Stimulated activated CD4-positive, alpha-beta T cell treated with anti-CD3 and anti-CD28 coated beads, Interleukin-15, amount 100 ng/mL, for 1 hour (primary cell): ENCODE measurements at places on chromosomes 1 and 21.

DNA sequence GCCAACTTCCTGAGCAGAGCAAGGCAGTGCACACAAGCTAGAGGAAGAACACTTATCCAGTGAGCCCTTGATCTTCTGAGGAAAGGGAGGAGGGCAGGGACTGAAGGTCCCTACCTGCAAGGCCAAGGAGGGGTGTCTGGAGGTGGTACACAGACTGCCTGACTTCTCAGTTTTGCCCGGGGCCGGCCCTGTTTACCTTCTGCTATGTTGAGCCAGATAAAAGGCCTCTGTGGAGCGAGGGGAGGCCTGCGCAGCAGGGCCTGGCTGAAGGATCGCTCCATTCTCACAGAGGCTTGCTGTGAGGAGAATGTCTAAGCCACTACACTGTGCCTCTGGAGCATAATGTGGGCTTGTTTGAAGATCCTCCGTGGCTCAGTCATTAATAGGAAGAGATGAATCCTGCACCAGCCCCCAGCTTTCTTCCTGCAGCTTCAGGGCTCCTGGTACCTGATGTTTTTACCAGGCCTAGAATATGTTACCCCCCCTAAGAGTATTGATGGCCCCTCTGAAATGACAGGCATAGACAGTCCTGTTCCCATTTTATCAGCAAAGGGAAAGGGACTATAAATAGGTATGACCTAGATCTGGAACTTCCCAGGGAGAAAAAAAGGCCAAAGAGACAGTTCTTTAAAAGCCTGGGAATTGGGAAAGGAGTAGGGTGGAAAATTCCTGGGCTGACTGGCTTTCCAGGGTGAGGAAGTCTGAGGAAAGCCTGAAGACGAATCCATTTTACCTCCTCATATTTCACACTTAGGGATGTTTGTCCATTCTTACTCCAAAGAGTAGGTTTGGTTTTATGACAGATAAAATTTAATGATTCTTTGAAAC is 4.7 kb downstream of the POGK start:
- no peak for DNase-seq

DNA sequence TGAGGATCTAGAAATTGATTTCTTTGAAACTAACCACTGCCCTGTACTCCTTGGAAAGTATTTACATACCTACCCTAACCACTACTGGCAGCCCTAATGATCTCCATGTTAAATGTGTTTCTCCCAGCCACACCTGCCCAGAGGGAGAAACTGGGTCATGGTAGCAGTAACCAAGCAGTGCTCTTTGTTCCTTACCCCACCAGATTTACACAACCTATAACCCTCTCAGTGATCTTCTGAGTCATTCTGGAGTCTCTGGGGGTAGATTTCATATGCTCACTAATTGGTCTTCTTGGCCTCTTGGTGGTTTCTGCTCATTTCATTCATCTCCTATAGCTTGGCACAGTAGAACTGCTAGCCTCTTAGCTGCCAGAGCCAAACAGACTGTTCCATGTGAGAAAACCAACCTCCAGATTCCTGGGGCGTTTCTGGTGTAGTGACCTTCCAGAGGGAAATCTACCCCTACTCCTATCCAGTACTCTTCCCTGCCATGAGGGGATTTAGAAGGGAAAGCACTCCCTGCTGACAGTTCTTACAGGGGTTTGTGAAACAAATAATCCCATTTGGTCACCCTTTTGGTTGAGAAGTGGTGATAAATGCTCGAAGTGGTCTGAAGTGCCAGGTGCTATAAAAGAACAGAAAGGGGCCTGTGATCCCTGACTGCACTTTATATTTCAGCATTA is 36.2 kb upstream of the LRIG2 start:
- no peak for DNase-seq

GRCh38 chr1:82214606-82215005 is 413.9 kb downstream of the ADGRL2 start:
- no peak for DNase-seq

GRCh38 chr1:202161151-202162046 is 997 bp upstream of the PTPN7 start:
- no peak for DNase-seq

DNA sequence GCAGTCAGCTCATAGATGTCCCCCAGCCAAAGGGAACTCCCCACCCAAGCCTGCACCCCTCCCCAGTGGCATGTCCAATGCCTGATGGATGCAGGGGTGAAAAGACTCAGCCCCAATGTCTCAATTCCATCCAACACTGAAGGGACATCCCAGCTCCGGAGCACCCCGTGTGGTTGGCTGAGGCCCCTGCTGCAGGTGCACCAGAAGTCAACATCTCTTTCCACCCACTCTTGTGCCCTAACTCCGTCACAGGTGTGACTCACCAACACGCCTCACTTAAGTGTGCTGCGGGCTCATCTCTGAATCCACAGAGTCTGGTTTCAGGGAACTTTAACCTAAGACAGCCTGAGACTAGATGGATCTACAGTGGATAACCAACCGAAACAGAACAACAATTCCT is 40.9 kb upstream of the ZBTB18 start:
- no peak for DNase-seq

DNA sequence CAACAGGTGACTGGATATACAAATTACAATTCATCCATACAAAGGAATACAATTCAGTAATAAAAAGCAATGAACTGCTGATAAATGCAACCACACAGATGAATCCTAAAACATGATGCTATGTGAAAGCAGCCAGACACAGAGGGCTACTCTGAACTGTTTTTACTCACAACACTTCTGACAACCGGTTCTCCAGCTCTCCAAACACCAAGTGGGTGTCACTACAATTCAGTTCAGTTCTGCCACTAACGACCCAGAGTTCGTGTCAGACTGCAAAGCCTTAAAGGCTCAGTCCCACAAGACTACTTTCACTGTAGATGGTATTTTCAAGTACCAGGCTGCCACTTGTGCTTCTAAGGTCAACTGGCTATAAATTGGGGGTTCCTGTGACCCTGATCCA is 119.4 kb downstream of the SLC16A1 start:
- no peak for DNase-seq

DNA sequence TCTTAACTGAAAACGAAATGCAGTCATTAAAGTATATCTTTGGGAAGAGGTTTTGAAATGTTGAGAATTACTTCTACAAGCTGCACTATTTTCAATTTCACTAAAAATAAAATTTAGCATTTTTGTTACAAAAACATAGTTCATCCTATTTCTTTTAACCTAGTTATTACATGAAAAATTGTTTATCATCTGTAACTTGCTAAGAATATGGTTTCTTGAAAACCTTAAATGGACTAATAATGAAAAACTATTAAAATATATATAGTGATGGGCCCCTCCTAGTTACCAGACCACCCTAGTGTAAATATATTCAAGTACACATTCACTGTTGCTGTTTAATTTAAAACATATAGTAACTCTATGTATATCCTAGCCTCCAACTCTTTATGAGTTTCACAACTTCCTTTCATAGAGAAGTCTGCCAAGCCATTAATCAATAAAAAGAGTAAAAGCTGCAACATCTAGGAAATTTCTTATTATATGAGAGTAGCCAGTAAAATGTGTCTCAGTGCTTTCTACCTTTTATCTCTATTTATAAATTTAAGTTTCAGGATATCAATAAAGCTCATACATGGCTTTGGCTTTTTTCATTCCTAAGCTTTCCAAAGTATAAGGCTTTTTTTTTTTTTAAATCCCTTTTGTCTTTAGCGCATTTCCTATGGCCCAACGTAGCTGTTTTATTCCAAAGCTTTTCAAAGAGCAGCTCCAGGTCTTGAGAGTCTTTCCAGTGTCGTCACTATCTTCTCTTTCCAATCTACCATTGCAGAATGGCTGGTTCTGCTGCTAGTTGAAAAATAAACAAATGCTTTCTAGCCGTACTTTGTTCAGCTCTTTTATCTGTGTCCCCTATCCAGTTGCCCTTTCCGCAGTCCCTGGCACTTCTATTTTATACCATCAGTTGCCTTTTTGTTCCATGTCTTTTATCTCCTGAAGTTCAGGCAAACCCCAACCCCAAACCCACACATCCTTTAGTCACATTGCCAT is 6.5 kb downstream of the IRF2BP2 start:
- DNase-seq, result no peak

- no peak for DNase-seq
Observed at GRCh38 chr1:201715801-201716741, 112.9 kb upstream of the IPO9 start.

DNA sequence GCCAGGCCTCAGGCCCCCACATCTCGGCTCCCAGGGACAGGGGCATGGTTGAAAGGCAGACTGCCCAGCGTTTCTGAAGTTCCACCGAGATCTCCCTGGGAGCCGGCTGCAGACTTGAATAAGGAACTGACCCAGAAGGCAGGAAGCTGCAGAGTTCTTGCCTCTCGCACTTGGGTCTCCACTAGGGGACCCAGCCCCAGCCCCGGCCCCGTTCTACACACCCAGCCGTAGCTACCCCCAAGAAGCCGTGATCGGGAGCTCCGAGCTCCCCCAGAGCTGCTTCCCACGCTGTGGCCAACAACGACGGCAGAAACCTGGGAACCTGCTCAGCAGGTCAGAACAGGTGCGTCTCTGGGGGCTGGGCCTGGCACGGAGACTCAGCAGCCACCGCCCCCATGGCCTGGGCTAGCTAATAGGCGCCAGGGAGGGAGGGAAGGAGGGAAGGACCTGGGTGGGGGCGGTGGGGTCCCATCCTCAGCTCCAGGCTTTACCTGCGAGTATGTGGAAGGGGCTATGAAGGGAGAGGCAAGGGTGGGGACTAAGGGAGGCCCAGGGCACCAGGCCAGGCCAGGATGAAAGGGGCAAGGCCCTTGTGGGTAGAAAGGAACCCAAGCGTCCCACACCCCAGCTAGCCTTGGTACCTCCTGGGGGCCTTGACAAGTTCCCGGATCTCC is at the start of gene NECTIN4:
Gene NECTIN4, minus strand, starts transcription at position 308 of the 674 bp plus-strand sequence. Its CDS starts 262 bp downstream, at position 46.
- no peak for DNase-seq

- DNase-seq, result no peak
Observed at GRCh38 chr1:115107516-115108260, 18.4 kb upstream of the TSPAN2 start.

GRCh38 chr1:15750924-15751323 is 7.7 kb upstream of the FBLIM1 start:
- DNase-seq, result no peak
